CD4-positive, alpha-beta T cell treated with Interleukin-6 at 100 ng/mL for 8 hours (primary cell): ENCODE measurements at places on chromosomes 1 and 21.

DNA sequence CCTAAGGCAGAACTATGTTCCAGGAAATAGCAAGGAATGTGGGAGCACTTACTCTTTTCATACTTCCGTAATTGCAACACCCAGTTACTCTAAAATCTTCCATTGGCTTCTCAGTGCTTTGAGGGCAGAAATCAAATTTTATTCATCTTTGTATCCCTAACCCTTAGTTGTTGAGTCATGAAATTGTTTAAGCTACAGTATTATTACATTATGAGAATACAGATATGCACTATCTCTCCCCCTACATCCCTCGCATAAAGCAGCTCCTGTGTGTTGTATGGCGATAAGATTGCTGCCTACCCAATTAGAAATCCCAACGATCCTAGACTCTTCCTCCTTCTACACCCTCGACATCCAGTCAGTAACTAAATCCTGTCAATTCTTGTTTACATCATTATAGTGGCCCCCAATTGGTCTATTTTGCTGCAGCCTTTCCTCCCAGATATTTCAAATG is 2.6 kb downstream of the AIDA start:
- DNase-seq: no peak

DNA sequence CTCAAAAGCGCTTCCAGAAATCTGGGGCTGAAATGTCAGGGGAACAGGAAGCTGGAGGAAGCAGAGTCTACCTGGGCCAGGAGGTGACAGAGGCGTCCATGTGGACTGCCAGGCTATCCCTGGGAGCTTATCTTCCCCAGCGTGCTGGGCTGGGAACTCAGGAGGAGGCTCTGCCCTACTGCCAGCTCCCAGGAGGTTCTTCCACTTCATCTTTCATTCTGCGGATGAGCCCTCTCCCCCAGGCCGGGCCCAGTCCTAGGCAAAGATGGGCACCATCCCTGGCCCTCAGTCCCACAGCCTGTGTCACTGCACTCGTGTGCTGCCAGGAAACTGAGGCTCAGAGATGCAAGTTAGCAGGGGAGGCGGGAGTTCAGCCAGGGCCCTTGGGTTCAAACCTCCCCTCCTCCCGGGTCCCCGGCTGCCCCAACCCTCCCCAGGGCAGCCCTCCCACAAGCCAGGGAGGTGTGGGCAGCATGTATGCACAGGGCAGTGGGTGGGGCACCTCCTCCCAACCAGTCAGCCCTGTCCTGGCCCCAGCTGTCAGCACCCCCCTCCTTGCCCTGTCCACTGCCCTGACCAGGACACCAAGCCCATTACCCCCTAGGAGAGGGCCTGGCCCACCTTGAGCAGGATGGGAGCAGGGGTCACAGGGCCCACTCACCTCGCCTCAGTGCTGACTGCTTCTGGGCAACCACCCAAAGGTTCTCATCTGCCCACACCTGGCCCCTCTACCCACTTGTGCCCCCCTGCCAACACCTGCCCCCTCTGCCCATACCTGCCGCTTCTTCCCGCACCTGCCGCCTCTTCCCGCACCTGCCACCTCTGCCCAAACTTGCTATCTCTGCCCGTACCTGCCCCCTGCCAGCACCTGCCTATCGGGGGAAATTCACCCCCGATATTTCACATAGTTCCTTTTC is 226.0 kb downstream of the NPHP4 start:
- DNase-seq: no peak

- DNase-seq: no peak
These were observed 153.3 kb upstream of the SGIP1 start for GRCh38 chr1:66380452-66381212.

GRCh38 chr1:186311375-186312051 is 63.5 kb downstream of the TPR start:
- DNase-seq: no peak

DNA sequence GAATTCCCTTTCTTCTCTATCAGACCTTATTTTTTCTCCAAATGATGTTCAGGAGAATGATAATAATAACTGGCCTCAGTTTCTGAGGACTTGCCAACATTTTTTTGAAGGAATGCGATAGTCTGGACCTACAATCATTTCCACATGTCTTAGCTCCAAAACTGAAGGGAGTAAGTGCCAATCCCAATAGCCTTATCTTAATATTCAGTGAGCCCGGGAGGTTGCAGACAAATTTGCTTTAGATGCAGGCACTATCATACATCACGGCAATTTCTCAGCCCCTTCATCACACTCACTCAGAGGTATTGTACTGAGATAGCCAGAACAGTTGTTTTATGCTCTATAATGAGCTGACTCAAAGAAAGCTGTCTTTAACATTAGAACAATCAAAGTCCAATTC is 796.9 kb downstream of the ADGRL2 start:
- DNase-seq: no peak

DNA sequence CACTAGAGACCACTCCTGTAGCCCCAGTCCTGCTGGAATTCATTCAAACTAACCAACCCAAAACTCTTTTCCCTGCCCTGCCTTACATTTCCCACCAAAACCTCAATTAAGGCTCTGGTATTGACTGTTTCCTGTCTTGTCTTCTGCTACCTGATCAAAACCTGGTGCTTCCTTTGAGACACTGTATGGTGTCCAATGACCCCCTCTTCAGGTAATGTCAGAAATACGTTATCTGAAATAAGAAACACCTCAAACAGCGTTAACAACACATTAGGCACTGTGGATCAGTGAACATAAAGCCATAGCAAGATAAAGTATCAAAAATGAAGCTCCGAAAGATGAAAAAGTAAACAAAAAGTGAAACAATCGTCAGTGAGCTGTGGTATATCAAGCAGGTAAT is 343.2 kb upstream of the ZP4 start:
- DNase-seq: no peak
